ENCODE measurements at places on chromosomes 3 and 15.

- DNase-seq, result no peak
Observed at GRCh38 chr3:9122732-9123364, 126.6 kb downstream of the SRGAP3 start.

DNA sequence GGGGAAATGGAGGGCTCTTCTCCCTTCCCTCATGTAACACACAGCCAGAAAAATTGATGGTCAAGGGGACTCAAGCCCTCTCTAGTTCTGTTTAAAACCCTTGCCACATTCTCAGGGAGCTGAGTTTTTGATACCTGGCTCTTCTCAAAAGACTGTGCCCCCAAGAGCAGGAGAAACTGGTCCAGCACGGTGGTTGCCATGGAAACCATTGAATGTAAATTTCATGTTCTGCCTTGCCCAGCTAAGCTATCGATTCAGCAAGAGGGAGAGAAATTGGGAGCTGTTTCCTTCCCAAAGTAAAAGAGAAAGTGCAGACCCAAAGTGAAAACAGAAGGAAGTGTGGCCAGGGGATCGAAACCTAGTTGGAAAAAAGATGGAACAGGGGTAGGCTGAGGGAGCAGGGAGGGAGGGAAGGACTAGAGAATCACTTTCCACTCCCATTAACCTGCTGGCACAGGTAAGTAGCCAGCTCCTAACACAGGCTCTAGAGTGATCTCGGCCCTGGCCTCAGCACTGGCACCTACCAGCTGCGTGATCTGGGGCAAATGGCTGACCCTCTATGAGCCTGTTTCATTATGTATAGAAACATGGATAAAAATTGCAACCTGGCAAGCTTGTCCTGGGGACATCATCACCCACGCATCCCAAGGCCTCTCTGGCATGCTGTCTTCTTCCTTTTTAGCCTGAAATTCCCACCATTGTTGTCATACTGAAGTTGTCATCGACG lies 140.9 kb downstream of the TPRA1 start:
- no peak for DNase-seq

DNA sequence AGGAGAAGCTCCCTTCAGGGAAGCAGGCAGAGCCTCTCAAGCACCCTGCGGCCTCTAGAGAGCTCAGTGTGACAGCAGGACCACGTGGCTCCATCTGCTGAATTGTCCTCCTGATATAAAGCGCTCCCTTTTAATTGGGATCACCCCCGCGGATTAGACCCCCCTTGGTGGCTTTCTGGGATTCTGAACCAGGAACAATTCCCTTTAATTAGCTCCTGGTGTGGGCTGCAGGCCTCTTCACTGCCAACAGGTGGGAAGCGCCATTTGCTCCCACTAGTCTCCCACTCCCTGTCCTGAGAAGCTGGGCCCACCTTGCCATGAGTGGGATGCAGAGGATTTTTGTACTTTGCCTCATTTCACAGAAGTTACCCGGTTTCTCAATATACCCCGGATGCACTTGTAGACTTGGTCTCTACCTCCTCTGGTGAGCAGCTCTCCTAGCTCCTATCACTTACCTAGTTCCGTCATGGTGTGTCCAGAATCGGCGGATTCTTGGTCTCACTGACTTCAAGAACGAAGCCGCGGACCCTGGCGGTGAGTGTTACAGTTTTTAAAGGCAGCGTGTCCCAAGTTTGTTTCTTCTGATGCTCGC lies 592 bp downstream of the PGPEP1L start:
- no peak for DNase-seq

- DNase-seq, result no peak
Observed at GRCh38 chr3:123338620-123339061, 110.2 kb downstream of the ADCY5 start.

DNA sequence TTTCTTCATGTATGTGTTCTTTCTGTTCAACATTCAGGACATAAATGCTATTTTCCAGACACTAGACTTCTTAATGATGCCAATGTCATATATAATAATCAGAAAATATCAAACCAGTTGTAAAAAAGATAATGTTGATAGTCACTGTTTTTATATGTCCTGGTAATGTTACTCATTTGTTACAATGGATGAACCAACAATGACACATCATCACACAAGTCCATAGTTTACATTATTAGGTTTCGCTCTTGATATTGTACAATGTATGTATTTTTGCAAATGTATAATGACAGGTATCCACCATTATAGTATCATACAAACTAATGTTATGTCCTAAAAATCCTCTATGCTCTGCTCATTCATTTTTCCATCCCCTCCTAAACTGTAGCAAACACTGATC lies 243.8 kb upstream of the CDIN1 start:
- DNase-seq, result no peak

DNA sequence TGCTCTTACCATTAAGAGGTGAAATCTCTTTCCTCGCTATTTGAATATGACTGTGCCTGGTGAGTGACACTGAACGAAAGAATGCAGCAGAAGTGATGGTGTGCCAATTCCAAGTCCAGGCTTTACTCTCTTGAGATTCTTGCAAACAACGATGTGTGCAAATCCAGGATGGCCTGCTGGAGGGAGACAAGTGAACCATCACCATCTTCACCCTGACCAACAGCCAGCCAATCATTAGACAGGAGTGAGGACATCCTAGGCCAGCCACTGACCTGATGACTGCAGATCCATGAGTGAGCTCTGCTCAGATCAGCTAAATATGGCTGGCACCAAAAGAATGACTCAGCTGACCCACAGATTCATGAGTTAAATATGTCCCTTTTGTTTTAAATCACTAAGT lies 878.0 kb downstream of the PDCD6IP start:
- no peak for DNase-seq

DNA sequence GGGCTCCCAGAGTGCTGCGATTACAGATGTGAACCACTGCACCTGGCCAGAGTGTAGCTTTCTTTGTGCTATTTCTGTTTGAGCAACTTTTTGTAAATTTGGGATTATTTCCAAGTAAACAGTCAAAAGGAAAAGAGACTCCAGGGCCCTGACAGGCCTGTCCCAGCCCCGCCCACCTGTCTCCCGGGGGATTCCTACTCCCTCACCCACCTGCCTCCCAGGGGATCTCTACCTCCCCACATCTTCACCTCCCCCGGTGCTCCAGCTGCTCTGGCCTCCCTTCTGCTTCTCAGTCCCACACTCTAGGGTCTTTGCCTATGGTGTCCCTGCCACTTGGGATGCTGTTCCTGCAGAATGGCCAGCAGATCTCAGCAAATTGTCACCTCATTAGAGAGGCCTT lies 7.0 kb downstream of the RHCG start:
- DNase-seq, result no peak

GRCh38 chr3:67863869-67864268 lies 209.5 kb upstream of the SUCLG2 start:
- no peak for DNase-seq

DNA sequence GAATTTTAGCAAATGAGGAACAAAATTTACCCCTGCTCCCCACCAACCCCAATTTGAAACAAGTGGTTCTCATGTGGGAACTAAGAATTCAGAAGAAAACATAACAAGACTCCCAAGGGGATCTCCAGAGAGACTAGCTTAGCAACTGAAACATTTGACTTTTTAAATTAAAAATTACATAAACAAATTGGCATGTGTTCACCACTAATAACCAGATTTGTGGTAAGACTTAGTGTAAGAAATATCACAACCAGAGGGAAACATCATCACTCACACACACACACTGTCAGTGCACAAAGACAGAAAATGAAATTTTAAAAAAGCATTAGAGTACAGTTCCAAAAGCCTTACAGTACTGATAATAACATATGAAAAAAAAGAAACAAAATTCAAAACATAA lies 348.8 kb downstream of the CGGBP1 start:
- DNase-seq, result no peak

- no peak for DNase-seq
Observed at GRCh38 chr3:168476360-168476980, 380.7 kb upstream of the GOLIM4 start.

DNA sequence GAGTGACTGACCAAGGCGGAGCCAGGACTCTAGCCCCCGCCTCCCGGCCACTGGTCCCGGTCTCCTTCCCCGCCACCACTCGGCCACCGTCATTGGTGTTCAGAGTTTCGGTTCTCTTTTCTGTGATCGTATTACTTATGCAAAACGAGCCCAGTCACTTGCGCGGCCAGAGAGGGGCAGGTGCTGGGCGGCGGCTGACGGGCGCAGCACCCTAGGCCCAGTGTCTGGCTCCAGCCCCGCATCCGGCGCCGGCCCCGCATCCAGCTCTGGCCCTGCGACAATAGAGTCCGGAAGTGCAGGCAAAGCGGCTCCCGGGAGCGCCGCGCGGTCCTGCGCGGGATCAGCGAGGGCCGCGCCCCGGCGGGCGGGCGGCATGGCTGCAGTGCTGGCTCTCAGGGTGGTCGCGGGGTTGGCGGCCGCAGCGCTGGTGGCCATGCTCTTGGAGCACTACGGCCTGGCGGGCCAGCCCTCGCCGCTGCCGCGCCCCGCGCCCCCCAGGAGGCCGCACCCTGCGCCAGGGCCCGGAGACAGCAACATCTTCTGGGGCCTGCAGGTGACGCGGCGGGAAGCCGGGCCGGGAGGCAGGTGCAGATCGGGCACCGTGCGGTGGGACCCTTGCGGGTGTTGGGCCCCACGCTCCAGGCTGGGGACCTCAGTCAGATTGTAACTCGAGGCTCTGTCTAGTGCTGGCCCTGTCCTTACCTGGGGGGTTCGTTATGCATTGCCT lies at the start of gene TMEM62:
TSS of gene TMEM62 (plus strand) at position 157 of the 727 bp plus-strand sequence. CDS start at position 374, 217 bp downstream.
- peak; percentile 91 for DNase-seq

GRCh38 chr3:52147804-52148203 lies 6.4 kb downstream of the POC1A start:
- DNase-seq, result no peak

DNA sequence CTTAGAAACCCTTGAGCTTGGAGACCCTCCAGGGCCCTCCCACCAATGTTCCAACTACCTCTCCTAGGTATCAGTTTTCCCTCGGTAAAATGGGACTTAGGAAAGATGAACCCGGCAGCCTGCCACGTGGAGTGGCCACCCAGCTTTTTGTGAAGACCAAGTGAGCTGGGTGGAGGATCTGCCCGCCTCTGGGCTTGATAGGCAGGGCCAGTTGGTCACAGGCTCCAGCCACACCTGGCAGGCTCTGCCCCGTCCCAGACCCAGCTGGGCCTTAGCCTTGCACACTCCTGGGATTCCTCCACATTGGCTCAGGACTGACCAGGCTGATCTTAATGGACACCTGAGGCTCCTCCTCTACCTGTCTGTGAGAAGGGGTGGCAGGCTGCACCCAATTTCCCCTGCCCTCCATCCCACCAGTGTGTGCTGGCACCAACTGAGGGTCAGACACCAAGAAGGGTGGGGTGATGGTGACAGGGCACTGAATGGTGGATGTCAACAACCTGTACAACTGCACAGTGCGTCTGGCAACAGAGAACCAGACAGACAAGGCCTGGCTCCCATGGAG lies 761 bp upstream of the GRIP2 start:
- no peak for DNase-seq

GRCh38 chr3:153628591-153628990 lies 466.6 kb downstream of the RAP2B start:
- no peak for DNase-seq

DNA sequence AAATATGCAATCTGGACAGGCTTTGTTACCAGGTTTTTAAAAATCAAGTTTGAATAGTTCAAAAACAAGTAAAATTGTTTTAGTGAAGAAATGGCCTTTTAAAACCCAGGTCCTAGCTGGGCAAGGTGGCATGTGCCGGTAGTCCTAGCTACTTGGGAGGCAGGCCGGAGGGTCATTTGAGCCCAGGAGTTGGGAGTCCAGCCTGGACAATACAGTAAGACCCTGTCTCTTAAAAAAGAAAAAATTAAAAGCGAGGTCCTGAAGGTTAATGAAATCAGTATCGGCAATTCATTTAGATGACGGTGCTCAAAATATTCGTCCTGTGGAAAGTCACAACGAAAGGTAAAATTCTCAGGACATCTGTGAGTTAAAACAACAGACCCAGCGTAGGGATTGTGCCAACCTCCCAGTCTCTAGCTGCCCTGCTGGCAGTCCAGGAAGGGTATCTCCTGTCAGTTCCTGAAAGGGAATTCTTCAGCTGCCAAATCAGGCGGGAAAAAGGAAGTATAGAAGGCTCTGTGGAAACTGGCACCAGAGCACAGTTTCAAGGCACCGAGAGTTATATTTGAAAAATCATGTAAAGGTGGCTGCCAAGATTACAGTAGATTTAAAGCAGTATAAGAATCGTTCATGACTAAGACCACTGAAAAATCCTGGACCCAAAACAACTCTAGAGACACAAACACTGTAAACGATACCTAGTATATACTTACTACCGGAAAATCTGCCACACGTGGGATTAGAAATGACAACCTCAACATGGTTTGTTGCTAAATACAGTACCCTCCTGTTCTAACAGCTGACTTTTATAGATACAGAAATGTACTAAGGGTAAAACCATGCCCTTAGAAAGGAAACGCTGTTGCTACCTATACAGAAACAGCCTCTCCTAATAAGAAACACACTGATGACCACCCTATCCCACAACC lies 1.2 kb upstream of the ABHD17C start:
- DNase-seq, result no peak

- no peak for DNase-seq
Observed at GRCh38 chr15:72967397-72967796, 84.9 kb upstream of the NEO1 start.

- peak; percentile 92 for DNase-seq
Observed at GRCh38 chr3:125067225-125067624, 11.4 kb upstream of the HEG1 start.

DNA sequence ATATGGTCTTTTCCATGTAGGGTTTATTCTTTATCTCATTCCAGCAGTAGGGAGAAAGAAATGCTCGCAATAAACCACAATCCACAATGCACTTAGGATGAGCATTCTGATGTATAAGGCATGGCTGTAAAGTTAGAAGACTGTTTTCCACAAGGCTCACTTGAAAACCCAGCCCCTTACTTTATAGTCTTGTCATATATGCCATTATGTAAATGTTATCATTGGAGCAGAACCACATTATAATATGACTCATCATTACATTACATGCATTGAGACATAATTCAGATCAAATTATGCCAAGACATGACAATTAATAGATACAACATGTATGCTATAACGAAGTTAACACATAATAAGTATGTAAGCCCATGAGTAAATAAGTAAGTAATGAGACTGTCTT lies 348.1 kb downstream of the LSAMP start:
- DNase-seq, result no peak

DNA sequence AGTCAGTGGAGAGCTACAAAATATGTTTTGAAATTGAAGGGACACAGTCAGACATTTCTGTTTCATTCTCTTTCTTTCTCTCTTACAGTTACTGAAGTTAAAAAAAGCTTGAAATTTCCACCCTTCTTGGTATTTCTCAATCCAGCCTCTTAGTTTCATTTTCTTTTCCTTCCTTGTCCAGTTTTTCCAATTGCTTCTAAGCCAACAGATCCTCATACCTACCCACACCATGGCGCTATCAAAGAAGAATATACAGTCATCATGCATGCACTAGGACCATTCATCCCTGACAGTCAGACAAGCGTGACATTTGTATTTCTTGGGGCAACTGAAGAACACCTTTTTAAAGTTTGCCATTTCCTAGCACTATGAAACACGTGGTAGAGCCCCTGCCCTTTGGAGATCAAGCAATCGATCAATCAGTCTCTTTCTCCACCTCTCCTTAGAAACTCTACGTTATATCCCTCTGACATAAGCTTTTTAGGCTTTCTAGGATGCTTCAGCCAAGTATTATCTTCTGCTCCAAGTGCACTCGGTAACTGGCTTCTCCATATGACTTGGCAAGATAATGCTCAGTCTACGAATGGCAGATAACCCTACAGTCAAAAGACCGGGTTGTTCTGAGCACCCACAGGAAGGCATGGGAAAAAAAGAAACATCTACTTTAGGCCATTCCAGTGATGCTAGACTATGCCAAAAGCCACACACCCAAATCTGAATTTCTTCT lies 65.4 kb downstream of the FBN1 start:
- peak; percentile 74 for DNase-seq

Data from trophoblast cell (in vitro differentiated cells and primary cell).